Neuronal stem cell (in vitro differentiated cells): ENCODE measurements at places on chromosomes 13 and 19.

DNA sequence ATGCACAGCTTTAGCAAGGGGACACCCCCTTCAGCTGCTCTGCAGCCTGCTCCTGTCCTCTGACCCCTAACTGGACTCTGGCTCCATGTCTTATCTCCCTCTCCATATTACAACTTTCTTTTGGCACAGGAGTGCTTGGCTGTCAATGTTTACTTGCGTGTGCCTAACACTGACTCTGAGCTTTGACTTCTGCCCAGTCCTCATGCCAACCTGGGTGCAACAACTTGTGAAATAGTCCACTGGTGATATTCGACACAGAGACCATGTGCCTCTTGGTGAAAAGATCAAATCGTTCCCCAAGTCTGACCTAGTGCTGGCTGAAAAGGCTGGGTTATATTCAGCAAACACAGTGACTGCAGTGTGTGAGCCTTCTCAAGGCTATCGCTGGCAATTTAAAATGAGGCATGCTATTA, 34.1 kb upstream of the KLF12 start:
- H3K36me3 ChIP-seq: no peaks in the 10 kb centered on the region
- H3K27me3 ChIP-seq: no peaks in the 10 kb centered on the region
- peaks cover 4% of the 10 kb centered on the region for H3K4me1 ChIP-seq
- no peak overlapping the region for H3K27ac ChIP-seq
- no peak for DNase-seq

- H3K27me3 ChIP-seq: no peaks in the 10 kb centered on the region
- peaks cover 22% of the 10 kb centered on the region for H3K4me1 ChIP-seq
- no peak overlapping the region for H3K4me3 ChIP-seq
- peaks cover 42% of the 10 kb centered on the region for H3K36me3 ChIP-seq
Measured at GRCh38 chr13:98510156-98510509, 66.8 kb downstream of the STK24 start.

GRCh38 chr13:92553470-92554114, 673.0 kb upstream of the GPC6 start:
- no peak overlapping the region for H3K27ac ChIP-seq
- no peaks in the 10 kb centered on the region for H3K4me1 ChIP-seq
- DNase-seq: no peak
- no peaks in the 10 kb centered on the region for H3K36me3 ChIP-seq
- no peaks in the 10 kb centered on the region for H3K27me3 ChIP-seq

- H3K4me1 ChIP-seq: no peaks in the 10 kb centered on the region
- no peak overlapping the region for H3K4me3 ChIP-seq
- H3K27ac ChIP-seq: no peak overlapping the region
- no peaks in the 10 kb centered on the region for H3K36me3 ChIP-seq
Measured at GRCh38 chr13:83470133-83470797, 412.0 kb downstream of the SLITRK1 start.

DNA sequence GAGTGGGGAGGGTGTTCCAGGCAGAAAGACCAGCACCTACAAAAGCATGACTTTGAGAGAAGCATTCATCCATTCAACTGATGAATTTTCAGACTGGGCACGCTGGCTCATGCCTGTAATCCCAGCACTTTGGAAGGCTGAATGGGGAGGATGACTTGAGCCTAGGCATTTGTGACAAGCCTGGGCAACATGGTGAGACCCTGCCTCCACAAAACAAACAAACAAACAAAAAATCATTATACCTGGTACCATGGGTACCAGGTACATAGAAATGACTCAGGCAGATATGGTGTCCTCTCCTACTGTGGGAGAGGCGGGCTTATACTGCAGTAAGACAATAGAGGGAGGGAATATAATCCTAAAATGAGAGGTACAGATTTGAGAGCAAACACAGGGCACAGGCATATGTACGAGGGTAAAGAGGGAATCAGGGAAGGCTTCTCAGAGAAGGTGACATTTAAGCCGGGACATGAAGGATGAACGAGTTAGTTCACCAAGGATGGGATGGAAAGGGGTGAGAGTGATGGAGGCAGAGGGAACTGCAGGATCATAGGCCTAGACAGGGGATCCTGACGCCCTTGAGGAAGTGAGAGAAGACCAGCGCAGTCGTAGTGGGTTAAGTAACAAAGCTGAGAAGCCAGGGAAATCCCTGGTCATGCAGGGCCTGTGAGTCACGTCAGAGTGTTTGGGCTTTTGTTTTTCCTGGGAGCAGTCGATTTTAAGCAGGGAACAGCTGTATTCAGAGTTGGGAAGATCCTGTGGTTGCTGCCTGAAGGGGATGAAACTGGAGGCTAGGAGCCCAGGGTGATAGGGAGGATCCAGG, 2.9 kb downstream of the CYP2S1 start:
- peaks cover 62% of the 10 kb centered on the region for H3K27me3 ChIP-seq
- peaks cover 7% of the 10 kb centered on the region for H3K4me1 ChIP-seq
- DNase-seq: no peak
- H3K27ac ChIP-seq: peak overlapping the region; percentile 19
- H3K4me3 ChIP-seq: no peak overlapping the region
- H3K36me3 ChIP-seq: peaks cover 4% of the 10 kb centered on the region

DNA sequence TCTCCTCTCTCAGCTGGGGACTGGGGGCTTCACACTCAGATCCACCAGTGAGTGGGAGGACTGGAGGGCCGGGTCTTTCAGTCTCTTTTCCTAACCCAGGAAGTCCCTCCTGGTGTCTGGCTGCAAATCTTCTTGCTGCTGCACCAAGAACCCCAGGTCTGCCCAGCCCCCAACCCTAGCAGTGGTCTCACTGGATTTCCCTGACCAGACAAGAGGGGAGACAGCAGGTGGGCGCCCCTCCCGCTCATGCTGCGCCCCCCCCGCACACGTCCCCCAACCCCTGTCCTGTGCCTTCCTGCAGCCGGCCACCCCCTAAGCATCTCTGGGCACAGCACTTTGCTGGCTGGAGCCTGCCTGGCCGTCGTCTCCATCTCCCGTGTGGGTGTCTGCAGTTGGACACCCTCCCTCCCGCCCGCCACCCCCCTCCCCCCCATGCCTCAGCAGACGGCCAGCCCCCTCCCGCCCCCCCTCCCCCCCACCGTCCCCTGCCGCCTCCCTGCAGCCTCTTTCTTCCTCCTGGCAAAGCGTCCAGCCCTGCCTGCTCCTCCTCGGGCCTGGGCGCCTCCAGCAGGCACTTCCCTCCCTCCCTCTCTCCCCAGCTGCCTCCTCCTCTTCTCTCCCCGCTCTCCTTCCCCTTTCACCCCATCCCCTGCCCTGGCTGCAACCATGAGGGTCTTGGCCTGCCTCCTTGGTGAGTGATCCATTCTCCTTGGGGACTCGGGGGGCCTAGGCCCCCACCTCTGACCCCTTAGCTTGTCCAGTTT, at the start of gene SSC5D:
SSC5D (plus strand) TSS at position 513 of the 764 bp plus-strand sequence; CDS start at position 667, 154 bp downstream.
- peak within 1 kb of the TSS; percentile 4 for H3K27ac ChIP-seq
- H3K4me1 ChIP-seq: peaks cover 50% of the 10 kb centered on the region
- H3K36me3 ChIP-seq: no peaks in the 10 kb centered on the region
- DNase-seq: no peak
- H3K27me3 ChIP-seq: no peaks in the 10 kb centered on the region
- peak within 1 kb of the TSS; percentile 20 for H3K4me3 ChIP-seq

- no peaks in the 10 kb centered on the region for H3K27me3 ChIP-seq
- no peaks in the 10 kb centered on the region for H3K36me3 ChIP-seq
- peak; percentile 54 for DNase-seq
- H3K4me3 ChIP-seq: no peak overlapping the region
Measured at GRCh38 chr19:36245210-36246005, 30.5 kb downstream of the ZNF146 start.

GRCh38 chr13:32415019-32415418, 12.9 kb downstream of the N4BP2L1 start:
- H3K4me3 ChIP-seq: no peak overlapping the region
- H3K27me3 ChIP-seq: no peaks in the 10 kb centered on the region
- H3K27ac ChIP-seq: no peak overlapping the region
- no peak for DNase-seq
- H3K4me1 ChIP-seq: peaks cover 2% of the 10 kb centered on the region

DNA sequence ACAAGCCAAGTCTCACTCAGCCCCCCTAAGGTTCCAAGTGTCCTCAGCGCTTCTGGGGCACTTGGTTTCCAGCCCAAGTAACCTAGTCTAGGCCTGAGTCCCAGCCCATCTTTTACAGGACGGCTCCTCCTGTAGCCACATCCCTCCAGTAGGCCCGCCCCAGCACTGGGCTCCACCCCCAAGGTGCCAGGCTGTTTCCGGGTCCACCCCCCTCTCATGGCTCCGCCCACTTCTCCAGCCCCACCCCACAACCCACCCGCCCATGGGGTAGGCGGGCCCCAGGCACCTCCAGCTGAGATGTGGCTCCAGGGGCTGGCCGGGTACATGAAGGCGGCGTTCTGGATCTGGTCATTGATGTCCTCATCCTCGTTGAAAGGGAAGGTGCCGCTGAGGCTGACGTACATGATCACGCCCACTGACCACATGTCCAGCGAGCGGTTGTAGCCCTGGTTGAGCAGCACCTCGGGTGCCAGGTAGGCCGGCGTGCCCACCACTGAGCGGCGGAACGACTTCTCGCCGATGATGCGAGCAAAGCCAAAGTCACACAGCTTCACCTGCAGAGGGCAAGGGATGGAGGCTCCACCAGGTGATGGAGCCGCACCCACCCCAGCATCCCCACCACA, 17.2 kb upstream of the DACT3 start:
- DNase-seq: no peak
- H3K27ac ChIP-seq: no peak overlapping the region
- no peak overlapping the region for H3K4me3 ChIP-seq
- no peaks in the 10 kb centered on the region for H3K27me3 ChIP-seq
